ENCODE measurements at places on chromosomes 5 and 9.

GRCh38 chr9:77999231-77999631 lies 32.4 kb downstream of the GNAQ start:
- DNase-seq: no peak

DNA sequence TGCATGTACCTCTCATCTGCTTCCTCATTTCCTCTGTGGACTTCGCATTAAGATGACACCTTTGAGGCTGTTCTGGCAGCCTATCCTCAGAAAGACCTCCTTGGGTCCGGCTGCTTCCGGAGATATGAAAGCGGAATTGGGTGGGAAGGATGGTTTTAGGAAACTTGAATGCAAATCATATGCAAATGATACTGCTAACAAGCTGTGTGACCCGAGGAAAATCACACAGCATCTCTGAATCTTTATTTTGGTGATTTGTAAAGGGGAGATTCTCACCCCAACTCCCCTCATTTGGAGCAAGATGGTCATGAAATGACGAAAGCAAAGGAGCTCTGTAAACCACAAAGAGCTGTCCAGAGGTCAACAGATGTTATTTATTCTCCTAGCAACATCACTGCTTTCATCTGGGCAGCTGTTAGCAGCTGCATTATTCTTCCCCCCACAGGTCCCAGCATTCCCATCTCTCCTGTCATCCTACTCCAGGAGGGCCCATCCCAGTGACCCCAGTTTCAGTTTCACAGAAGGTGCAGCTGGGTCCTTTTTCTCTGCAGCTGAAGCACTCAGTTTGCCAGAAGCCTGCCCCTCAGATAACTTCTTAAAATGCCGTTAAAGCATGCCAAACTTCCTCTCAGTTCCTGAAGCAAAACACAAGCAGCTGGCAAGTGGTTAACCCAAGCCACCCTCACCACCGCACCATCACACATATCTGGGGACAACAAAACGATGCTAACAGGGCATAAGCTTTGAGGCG lies 269.5 kb downstream of the SEC61B start:
- DNase-seq: no peak

DNA sequence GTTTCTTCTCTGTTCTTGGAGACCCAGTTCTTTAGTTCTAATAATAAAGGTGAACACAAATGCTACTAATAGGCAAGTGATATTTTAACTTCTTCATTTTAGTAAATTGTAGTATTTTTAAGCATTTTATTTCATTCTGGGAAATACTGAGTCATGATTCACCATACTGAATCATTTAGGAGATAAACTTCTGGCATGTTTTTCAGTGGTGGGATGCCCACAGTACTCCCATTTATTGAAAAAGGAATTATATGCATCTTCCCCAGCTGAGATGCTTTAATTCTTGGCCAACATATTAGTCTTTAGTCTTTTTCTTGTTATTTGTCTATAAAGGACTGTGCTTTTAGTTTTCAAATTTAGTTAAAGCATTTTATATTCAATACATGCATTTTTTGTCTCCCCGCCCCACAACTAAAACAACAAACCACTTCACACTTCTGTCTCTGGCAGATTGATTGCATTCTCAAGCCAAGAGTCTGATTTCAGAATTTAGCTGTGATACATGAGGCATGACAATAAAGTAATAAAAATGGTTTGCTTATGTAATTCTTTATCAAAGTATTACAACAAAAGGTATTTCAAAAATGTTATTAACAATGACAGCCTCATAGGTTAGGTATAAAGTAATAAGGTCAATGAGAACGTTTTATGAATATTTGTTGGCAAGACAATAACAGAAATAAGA lies 125.2 kb upstream of the CDH18 start:
- no peak for DNase-seq

DNA sequence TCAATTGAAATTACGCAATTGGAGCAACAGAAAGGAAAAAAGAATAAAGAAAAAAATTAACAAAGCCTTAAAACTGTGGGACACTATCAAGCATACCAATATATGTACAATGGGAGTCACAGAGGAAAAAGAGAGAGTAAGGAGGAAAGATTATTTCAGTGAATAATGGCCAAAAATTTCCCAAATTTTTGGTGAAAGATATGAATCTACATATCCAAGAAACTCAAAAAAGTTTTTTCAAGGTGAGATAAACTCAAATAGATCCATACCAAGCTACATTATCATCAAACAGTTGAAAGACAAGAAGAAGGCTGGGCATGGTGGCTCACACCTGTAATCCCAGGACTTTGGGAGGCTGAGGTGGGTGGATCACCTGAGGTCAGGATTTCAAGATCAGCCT lies 8.8 kb upstream of the BRD3 start:
- DNase-seq: no peak

- no peak for DNase-seq
Observed at GRCh38 chr5:148826739-148827070, 294 bp downstream of the ADRB2 start.

GRCh38 chr5:163532171-163533084 lies 27.0 kb downstream of the MAT2B start:
- no peak for DNase-seq

DNA sequence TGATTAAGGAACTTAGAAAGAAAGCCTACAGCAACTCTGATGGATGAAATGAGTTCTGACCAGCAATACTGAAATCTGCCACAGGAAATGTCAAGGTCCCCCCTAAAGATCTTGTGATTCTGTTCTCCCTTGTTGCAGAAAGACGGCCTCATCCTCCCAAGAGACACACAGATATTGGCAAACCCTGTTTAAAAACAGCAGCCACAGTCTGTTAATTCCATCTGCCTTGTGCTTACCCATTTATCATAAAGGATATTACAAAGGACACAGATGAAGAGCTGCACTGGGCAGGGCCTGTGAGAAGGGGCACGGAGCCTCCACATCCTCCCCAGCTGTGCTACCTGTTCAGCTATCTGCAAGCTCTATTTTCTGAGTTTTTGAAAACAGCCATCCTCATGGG lies 15.2 kb downstream of the RAPGEF1 start:
- DNase-seq: no peak

- no peak for DNase-seq
Observed at GRCh38 chr5:65749956-65750355, 28.0 kb downstream of the NLN start.

DNA sequence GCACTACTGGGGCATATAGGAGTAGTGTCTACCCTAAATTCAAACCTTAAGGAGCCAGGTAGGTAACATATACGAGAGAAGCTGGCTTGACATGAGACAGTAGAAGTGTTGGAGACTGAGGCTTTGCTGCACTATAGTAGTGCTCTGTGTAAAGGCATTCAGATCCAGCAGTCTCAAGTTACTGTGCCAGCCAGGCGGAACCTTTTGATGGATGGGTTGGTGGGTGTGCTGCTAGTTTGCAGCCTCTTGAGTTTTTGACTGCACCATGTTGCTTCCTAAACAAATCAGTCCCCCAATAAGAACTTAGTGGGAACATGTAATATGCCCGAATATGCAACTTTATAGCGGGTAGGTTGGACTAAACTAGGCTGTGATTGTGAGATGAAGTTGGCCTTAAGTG lies 1.5 kb downstream of the CLTA start:
- no peak for DNase-seq

DNA sequence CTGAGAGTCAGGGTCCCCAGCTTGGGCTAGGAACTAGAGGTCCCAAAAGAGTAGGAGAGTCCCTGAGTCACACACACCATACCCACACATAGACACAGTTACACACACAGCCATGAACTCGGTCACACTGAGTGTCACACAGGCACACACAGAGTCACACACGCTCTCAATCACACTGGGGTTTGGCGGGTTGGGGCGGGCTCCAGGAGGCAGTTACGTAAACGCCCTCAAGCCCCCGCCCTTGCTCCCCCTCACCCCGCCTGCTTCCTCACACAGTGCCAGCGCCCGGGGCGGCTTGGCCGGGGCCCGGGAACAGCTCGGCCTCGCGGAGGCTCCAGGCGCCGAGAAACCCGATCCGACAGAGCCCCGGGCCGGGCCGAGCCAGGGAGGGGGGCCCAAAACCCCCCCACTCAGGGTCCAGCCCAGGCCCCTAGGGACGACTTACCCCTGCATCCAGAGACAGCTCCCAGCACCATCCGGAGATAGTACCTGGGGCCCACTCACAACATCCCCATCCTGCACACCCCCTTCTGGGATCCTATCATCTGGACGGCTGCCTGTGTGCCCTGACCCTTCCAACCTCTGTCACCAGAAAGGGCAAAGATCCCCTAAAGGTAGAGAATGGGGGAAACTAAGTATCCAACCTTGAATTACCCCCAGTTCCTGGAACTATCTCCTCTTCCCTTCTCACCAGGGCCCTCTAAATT lies 3.5 kb upstream of the CNTFR start:
- peak; percentile 90 for DNase-seq

GRCh38 chr9:82680179-82680935 lies 382.6 kb downstream of the RASEF start:
- no peak for DNase-seq

DNA sequence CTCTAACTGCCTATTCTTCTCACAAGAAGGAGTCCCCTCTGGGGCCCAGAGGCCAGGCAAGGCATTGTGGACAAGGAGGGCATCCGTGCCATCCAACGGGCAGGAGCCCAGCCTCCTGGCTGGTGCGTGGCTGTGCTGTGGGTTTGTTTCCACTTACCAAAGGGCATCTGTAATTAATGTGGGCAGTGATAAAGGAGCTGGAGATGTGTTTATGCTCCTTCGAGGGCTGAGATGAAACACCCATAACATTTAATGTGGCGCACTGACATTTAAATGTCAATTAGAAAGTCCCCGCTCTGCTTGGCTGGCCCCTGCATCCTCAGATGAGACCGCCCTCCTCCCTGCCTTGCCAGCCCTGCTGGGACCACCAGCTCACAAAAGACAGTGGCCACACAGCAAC lies 57.1 kb downstream of the KCNIP1 start:
- DNase-seq: no peak

GRCh38 chr9:128419061-128419925 lies 1.4 kb upstream of the CERCAM start:
- DNase-seq: no peak

GRCh38 chr9:97528529-97529230 lies 27.2 kb downstream of the TMOD1 start:
- peak; percentile 61 for DNase-seq

- no peak for DNase-seq
Observed at GRCh38 chr9:103377667-103378066, 382.5 kb downstream of the CYLC2 start.

GRCh38 chr5:82922086-82922734 lies 155.0 kb downstream of the TMEM167A start:
- no peak for DNase-seq

GRCh38 chr5:121257621-121258020 lies 594.1 kb upstream of the FTMT start:
- no peak for DNase-seq
